ENCODE measurements at places on chromosomes 3 and 15.

DNA sequence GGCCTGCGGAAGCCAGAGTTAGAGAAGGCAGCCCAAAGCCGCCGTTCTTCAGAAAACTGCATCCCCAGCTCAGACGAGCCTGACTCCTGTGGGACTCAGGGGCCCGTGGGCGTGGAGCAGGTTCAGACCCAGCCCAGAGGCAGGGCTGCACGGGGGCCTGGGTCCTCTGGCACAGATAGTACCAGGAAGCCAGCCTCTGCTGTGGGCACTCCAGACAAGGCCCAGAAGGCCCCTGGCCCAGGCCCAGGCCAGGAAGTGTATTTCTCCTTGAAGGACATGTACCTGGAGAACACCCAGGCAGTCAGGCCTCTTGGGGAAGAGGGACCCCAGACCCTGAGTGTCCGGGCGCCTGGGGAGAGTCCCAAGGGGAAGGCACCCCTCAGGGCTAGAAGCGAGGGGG is 23.1 kb downstream of the ALPK3 start:
- no peak for DNase-seq

DNA sequence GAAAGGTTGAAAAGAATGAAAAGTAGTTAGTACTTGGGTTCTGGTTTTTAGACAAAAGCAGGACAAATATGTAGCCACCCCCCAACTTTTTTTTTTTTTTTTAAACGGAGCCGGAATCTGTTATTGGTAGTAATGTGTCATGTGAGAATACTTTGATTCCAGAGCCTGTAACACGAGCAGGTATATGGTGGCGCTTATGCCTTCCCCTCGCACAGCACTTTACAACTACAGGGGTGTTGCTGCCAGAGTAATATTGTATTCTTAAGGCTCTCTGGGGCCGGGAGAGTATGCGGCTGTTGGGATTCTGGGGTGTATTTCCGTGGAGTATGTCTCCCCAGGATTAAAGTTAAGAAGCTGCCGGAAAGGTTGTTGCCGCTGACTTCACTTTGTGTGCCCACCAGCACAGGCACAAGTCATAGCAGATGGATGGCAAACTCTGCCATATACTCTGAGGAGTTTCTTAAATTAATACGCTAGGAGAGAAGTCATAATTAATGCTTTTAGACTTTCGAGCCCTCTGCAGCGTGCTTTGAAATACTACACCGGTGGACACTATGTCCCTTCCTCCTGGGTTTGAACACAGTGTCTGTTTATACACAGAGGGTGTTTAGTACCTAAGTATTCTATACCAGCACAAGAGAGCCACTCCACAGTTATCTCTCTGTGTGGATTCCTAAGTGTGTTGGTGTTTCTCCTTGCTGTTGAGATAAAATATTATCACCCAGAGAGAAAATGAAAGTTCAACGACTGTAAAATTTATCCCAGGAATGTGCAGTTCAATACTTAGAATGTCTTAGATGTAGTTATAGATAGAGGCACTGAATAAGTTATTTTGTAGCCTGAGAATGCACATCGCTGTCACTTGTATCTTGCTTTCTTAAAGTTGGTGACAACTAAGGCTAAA is 1.4 kb downstream of the MBNL1 start:
- DNase-seq: peak; percentile 71

- DNase-seq: peak; percentile 96
These were observed 71.9 kb downstream of the MGLL start for GRCh38 chr3:127750226-127751031.

DNA sequence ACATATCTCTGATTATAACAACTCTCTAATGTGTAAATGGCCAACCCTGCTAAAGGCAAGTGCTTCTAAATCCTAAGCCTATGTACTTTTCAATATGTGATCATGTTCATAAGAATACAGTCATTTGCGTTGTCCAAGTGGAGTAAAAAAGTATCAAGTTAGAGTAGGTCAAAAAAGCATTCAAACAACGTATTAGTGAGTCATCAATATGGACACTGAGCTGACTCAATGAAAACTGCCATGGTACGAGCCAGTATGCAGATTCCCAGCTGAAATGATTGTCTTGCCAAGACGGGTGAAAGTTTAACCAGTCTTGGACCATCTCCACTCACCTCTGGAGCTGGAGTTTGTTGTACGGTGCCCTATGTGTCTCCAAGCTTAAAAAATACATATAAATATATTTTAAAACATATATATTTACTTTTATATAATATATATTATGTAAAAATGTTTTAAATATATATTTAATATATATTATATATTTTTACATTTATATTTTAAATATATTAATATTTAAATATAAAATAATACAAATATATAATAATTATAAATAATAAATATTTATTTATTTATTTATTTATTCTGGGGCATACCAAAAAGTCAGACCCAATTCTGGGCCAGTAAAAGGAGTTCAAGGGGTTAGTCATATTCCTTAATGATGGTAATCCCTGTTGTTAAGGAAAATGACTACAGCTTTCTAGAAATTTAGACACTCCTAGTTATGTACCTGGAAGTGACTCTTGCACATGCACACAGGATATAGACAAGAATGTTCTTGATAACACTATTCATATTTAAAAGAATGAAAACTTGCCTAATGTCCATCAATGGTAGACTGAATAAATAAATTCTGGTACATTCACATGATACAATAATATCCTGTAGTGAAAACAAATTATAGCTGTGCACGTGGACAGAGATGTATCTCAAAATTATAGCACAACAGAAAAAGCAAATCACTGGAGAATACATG is 27.2 kb downstream of the PLSCR4 start:
- DNase-seq: peak; percentile 88

Measured in renal cortical epithelial cell (primary cell).